ENCODE measurements at places on chromosomes 2 and 18.

DNA sequence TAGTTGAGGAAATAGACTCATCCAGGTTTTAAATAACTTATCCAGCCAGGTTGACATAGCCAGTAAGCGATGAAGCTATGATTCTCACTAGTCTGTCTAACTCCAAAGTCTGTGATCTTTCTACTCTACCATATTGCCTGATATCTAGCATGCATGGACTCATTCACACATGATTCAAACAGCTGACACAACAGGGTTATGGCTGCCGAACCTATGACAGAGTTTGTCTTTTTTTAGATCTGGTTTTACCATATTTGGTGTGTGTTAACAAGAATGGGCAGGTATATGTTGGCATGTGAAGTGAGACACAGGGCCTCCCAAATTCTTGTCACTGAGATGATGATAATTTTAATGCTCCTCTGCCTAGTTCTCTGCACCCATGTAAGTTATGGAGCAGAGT, 210.6 kb downstream of the BABAM2 start:
- peak; percentile 37 for DNase-seq

DNA sequence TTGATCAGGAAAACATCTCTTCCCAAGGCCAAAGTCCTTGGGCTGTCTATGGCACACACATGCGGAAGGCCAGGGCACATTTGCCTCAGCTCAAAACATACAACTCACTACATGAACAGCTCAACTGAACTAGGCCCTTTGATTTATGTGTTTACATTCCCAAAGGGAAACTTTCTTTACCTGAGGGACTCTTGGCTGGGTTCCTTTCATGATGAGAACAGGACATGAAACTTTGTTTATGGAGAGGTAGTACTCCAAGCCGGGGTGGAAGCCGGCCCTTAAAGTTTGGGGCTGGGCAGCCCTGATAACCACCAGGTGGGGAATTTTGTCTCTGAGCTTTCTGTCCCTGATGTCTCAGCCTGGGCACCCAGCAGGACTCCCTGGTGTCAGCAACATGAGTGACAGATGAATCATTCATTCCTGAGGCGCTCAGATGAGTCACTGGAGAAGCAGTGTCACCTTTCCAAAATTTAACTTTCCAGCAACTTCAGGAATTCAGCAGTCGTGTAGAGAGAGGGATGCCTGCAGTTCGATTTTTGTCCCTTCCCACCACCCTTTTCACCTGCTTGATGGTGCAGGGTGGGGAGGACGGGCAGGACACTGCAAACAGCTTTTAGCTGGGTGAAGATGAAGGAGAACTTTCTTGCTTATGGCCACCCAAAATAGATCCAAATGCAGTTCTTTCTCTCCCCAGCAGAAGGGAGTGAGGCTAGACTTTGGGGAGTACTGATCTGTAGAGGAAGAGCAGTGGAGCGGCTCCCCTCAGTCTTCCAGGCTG, 331.6 kb downstream of the DYSF start:
- DNase-seq, result peak; percentile 85

DNA sequence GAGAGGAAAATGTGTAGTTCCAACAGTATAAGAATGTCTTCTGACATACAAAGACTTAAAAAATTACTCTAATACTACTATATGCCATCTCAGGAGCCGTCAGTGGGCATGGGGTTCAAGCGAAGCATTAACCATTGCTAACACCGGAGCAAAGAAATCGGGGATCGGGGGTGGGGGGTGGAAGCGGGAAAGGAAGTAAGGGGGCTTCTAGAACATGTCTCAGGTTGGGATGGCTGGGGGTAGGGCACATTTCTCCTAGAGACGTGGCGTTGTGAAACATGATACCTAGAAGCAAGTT, 702 bp downstream of the LMAN1 start:
- DNase-seq, result peak; percentile 77

DNA sequence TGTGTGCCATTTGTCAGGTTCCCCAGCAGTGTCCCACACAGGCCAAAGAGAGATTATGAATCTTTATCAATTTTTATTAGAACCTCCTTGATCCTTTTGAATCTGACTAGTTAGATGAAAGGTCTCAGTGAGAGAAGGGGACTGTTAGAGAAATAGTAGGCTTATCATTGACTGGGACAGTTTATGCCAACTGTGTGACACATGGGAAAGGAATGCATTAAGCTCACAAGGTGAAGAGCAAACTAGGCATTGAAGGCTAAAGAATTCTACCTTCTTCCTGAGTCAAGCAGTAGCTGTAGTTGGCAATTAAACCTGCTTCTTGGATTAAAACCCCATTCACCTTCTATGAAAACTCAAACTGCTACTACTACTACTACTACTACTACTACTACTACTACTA, 389.6 kb upstream of the CDH19 start:
- no peak for DNase-seq

DNA sequence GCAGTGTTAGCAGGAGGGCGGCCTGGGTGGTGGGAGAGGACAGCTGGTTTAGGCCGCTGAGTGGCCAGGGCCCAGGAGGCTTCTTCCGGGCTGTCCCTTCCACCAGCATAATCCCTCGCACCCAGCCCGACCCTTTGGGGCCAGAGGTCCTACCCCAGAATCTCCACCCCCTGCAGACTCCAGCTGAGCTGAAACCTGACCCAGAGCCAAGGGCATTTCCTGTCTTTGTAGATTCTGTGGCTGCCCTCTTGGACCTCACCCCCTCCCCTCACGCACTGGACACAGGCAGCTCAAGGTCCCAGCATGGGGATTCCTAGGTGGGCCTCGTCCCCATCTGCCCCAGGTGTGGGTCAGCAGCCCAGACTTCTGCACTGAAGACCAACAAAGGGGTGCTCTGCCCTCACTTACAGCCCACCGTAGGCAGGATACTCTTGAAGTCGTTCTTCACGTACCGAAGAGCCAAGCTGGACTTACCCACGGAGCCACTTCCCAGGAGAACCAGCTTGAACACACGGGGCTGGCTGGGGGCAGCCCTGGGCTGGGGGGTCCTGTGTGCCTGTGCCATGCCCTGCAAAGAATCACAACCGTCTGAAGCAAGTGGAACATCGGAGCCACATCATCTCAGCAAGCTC, 4.8 kb downstream of the RAB17 start:
- DNase-seq, result no peak

DNA sequence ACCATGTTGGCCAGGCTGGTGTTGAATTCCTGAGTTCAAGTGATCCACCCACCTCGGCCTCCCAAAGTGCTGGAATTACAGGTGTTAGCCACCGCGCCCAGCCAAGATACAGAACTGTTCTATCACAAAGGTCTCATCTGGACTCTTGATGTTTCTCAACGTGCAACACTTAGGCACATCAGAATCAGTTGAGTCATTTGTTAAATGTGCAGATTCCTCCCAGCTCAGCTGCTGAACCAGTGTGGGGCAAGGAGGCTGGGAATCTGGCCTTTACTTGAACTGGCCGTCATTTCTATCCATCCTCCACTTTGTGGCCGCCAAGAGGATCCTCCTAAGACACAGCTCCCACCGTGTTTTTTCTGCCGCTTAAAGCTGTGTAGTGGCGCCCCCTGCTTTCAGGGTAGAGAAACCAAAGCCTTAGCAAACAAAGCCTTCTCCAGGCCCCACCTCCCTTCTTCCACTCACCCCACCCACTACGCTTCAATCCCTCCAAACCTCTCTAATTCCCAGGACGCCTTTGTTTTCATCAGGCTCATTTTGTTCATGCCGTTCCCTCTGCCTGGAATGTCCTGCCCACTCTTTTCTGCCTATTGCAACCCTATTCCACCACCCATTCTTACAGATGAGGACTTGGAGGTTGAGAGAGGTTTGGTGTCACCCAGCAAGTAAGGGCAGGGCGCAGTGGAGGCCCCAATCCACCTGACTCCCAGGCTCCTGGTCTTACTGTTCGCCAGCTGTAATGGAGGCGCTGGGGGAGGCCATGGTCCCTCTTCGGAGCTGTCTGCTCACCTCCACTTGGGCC, 776 bp upstream of the SPEG start:
- DNase-seq, result peak; percentile 79

GRCh38 chr2:83054751-83055150, 1404.3 kb downstream of the SUCLG1 start:
- no peak for DNase-seq

- peak; percentile 93 for DNase-seq
Measured at GRCh38 chr2:227374158-227374557, 4.9 kb downstream of the TM4SF20 start.

- no peak for DNase-seq
Measured at GRCh38 chr18:42275949-42276730, 321.1 kb downstream of the PIK3C3 start.

GRCh38 chr2:187214306-187214705, 233.7 kb downstream of the CALCRL start:
- DNase-seq, result no peak

GRCh38 chr2:237509151-237509550, 22.1 kb downstream of the MLPH start:
- no peak for DNase-seq

GRCh38 chr18:63322908-63323634, 3.5 kb upstream of the BCL2 start:
- DNase-seq, result peak; percentile 84

- DNase-seq, result peak; percentile 49
Measured at GRCh38 chr2:8214036-8214615, 467.7 kb upstream of the ID2 start.

DNA sequence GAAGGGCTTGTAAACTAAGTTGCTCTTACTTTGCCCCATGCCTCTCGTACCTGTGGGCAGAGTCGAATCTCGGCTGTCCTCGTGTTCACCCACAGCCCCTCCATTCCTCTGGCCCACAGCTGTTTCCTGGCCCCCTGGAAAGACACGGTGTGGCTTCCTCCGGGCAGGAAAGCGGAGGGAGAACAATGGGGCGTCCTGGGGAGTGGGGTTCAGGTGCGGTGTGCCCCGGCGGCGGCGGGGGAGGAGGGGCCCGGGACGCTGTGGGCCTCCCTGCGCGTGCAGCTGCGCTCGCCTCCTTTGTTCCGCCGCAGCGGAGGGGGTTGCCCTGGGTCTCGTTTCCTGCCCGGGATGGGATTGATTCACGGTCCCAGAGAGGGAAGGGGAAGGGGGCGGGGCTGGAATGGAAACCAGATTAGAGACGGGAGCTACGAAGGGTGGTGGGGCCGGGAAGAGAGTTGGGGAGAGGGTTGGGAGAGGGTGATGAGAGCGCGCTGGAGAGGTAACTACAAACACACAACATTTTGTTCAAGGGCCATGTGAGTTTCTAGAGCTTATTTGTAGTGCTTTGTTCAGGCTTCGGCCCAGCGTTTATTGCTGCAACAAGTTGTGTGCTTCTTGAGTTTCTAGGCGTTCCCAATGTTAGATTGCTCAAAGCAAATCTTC, 796 bp downstream of the MYO1B start:
- DNase-seq, result peak; percentile 72

Measured in GM23248 (cell line).